Lung microvascular endothelial cell (primary cell): ENCODE measurements at places on chromosomes 2 and 18. TPM values are rescaled to one million over a fixed set of nuclear protein-coding genes. Genes with fewer than 3 reads are reported as not detected.
A peak's percentile ranks its signal among the peaks of the same experiment; 100 is the strongest.

GRCh38 chr2:152394326-152394725 lies 59.4 kb downstream of the FMNL2 start:
- DNase-seq: no peak

The ZNF519 gene
- total RNA-seq: 1.4 and 2.2 TPM in 2 replicates

GRCh38 chr2:196389670-196390069 lies 218.3 kb upstream of the STK17B start:
- no peak for DNase-seq

GRCh38 chr2:43024515-43025011 lies 201.8 kb downstream of the ZFP36L2 start:
- DNase-seq: peak; percentile 69

The DSEL gene
- total RNA-seq: 5.7 and 7.3 TPM in 2 replicates

DNA sequence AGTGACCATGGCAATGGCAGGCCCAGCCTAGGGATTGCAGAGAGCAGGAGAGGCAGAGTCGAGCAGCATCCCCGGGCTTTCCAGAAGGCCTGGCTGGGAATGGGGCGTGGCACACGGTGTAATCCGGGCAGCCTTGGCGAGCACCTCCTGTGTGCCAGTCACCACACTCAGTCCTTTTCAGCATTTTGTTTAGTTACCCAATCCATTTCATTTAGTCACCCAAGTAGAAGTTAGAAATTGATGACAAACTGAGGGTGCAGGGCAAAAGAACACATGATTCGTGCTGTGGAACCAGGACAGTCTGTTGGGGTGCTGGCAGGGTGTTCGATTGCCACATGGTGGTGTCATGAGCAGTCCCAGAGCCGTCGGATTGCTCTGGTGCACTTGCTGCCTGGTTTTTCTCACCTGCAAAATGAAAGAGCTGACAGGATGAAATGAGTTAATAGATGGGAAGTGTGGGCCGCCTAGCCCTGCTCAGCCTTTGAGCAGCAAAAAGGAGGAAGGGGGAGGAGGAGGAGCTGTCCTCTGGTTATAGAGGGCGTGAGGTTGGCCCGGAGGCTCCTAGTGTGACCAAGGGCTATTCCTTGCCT lies 299.4 kb downstream of the AGAP1 start:
- peak; percentile 59 for DNase-seq

GRCh38 chr2:4930704-4931103 lies 761.5 kb upstream of the SOX11 start:
- DNase-seq: no peak

The ENOSF1 gene
- 12.5 and 18.3 TPM in 2 replicates for total RNA-seq

DNA sequence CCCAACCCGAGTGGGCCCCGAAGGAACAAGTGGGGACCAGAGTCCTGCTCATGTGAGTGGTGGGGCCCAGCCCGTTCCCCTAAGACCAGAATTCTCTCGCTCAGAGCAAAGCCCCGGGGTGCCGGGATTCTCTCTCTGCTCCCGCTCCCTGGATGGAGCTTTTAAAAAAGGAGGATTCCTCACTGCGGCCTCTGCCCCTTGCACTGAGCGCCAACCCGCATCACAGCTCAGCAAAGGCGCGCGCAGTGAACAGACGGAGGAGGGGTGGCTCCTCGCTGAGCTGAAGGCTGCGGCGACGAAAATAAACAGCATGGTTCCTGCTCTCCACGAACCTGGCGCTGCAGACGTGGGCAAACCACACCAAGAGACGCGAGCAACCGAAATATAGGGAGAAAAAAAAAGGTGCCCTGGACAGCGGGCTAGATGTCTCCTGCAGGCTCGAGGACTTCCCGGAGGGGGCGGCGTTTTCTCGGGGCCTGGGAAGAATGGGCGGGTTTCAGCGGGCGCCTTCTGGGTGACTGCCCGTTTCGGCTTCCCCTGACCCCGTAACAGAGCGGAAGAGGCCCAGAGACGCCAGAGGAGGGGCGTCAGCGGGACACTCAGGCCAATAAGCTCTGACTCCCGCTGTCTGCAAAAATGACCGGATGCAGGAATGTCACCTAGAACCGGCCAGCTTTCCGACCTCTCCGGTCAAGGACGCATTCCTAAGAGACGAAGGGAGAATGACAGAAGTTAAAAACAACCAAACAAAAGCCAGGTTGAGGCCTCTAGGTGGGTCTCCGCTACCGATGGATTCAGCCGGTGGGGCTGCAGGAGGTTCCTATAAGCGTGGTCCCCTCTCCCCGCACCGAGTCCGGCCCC lies 819 bp upstream of the KLF11 start:
- DNase-seq: peak; percentile 71

The CNTNAP5 gene
- total RNA-seq: not detected in 2 replicates

GRCh38 chr2:232013701-232014353 lies 52.3 kb downstream of the DIS3L2 start:
- peak; percentile 20 for DNase-seq

The ATG4B gene
- 26.2 and 39.1 TPM in 2 replicates for total RNA-seq

- no peak for DNase-seq
Observed at GRCh38 chr18:33444709-33445108, 4.2 kb upstream of the CCDC178 start.

The MC4R gene
- total RNA-seq: not detected in 2 replicates

The ZEB2 gene
- total RNA-seq: 0.60 and 1.3 TPM in 2 replicates

- DNase-seq: no peak
Observed at GRCh38 chr2:143225931-143226330, 96.7 kb downstream of the ARHGAP15 start.

DNA sequence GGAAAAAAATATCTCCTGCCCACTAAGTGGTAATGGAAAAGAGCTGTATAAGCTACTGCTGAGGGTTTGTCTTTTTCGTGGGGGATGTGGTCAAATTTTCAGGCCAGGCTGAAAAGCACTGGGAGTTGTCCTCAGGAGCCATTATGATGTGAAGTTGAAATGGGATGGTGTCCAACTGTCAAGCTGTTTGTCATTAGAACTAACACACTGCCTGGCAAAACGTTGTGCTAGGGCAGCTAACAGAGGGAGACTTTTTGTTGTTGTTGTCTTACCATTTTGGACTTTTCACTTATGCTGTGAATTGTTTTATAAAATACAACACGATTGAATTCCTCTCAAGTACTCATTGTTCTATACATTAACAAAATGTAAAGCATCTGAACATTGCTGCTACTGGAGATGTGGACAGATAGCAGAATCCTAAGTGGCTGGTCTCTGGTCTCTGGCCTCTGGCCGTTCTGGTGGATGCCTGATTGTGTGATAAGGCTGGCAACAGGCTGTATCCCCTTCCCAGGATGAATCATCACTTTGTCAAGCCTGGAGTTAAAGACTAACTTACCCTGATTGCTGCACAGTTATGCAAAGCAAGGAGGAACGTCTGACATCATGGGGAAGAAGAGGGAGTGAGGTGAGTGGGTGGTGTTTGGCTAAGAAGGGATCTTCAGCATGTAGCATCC lies 2.3 kb downstream of the MYO1B start:
- DNase-seq: peak; percentile 73

- DNase-seq: no peak
Observed at GRCh38 chr2:120908314-120908975, 172.8 kb downstream of the GLI2 start.

The FBXO41 gene
- total RNA-seq: under 0.01 and 0.22 TPM in 2 replicates

- no peak for DNase-seq
Observed at GRCh38 chr2:153828335-153828734, 43.4 kb upstream of the GALNT13 start.

DNA sequence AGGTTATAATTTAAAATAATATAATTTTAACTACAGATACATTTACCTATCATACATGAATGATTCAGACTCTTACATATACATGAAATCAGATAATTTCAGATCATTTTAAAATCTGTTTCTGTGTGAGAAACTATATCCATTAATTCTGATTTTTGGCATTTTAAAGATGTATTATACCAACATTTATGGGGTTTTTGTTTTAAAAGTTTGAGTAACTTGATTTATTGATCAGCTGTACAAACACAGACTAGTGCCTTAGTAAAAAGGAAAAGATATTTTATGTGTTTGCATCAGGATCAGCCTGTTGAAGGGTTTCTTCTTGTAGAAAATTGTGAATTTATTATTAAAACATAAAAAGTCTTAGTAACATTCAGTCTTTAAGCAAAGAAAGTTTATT lies 59.9 kb downstream of the KIAA1328 start:
- no peak for DNase-seq

DNA sequence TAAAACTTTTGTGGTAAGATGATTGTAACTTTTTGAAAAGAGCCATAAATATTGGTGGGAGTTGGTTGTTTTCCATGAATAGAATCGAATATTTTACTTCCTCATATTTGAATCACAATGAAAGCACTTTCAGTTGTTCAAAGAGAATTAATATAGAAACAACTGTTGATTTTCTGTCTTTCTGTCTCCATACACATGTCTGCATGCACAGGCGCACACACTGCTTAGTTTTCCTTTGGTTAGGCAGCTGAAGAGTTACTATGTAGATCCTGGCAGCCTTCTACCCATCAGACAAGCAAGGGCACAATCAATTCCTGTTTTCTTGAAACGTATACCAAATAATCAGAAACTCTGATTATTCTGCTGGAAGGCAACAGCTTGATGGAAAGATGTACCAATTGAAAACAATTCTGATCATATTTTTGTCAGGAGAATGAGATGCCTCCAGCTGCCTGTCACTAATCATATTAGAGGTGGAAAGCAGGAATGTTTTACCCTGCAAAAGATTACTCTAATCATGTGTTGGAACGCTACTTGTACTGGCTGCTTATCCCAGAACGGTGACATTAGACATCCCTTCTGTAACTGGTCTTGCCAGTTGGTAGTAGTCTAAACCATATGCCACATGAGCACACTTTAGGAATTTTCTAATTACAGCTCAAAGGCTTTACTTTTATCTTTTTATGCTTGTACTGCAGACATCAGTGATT lies 24.0 kb downstream of the SPATS2L start:
- no peak for DNase-seq

The LDAH gene
- total RNA-seq: 12.9 and 15.0 TPM in 2 replicates

The COL3A1 gene
- total RNA-seq: 2.2 and 6.2 TPM in 2 replicates

- no peak for DNase-seq
Observed at GRCh38 chr2:100250645-100251044, 71.7 kb downstream of the LONRF2 start.

- no peak for DNase-seq
Observed at GRCh38 chr2:130828461-130828860, 8.3 kb upstream of the ARHGEF4 start.

The DNAJC5G gene
- total RNA-seq: 0.44 and 1.4 TPM in 2 replicates
